ENCODE measurements at places on chromosomes 5 and 9.

- no peak for DNase-seq
Observed at GRCh38 chr5:21681911-21682310, 1171.2 kb downstream of the CDH12 start.

DNA sequence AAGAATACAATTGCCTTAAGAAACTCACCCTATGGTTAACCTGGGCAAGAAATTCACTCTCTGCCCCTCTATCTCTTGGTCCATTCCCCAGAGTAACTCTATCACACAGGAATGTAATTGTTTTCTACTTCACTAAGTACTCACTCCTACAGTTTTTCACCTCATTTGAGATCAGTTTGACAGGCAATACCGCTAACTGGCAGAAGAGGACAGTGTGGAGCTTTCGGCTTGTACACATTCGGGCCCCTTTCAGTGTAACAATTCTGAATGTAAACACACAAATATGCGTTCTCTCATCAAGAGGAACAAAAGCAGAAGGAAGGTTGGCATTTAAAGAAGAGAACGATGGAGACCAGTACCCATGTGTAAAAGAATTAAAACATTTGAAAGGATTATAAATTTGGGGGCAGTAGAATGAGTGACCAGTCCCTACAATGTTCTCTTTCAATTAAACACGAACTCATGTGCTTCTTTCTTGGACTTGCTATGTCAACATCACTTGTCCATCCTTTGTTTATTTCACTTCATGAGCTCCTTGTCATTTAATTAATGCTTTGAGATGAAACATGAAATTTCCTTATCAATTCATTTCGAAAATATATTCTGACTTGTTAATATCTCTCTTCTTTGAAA, 188.5 kb upstream of the GRAMD2B start:
- DNase-seq, result no peak

- no peak for DNase-seq
Observed at GRCh38 chr9:82784589-82784988, 278.4 kb downstream of the RASEF start.

GRCh38 chr9:123138163-123138562, 104.7 kb downstream of the GPR21 start:
- DNase-seq, result no peak

GRCh38 chr5:103490030-103490739, 72.4 kb downstream of the NUDT12 start:
- no peak for DNase-seq

- no peak for DNase-seq
Observed at GRCh38 chr9:123925161-123925560, 4.8 kb downstream of the DENND1A start.

- no peak for DNase-seq
Observed at GRCh38 chr5:146698651-146699050, 179.9 kb downstream of the PPP2R2B start.

DNA sequence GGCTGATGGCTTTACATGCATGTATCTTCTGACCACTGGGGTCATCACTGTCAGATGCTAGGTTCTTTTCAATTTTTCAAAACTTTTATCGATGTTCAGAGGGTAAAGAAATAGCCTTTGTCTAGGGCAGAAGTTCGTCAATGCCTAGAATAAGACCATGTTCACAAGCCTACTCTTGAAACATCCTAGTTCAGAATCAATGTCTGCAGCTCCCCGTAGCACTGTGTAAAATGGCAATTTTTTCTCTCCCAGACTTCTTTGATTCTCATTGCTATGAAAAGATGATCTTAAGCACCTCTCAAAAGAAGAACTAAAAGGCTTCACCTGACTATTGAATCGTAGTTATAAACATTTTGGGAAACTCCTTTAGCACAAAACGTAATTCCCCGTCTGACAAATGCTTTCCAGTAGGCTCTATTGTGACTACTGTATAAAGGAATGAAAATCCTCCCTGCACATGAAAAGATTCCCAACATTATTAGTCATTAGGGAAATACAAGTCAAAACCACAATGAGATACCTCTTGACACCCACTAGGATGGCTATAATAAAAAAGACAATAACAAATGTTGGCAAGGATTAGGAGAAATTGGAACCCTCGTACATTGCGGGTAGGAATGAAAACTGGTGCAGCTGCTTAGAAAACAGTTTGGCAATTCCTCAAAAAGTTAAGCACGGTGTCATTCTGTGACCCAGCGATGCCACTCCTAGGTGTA, 263.5 kb downstream of the ARHGAP26 start:
- DNase-seq, result no peak

DNA sequence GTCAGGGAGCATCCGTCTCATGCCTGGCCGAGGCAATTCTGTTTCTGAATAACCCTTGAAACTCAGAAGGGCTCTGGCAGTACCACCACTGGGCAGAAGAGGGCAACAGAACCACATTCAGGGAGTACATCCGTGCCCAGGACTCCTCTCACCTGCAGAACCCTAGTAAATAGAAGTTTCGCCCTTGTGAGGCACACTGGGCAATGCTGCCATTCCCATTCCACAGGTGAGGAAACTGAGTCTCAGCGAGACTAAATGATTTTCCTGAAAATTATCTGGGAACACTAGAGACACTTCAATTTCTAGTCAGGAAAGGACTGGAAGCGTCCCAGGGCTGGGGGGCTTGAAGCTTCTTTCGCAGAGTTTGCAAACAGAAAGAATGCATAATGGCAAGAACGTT, 74.7 kb downstream of the FGF1 start:
- peak; percentile 51 for DNase-seq

- no peak for DNase-seq
Observed at GRCh38 chr5:171999877-172000276, 6.6 kb downstream of the FBXW11 start.

DNA sequence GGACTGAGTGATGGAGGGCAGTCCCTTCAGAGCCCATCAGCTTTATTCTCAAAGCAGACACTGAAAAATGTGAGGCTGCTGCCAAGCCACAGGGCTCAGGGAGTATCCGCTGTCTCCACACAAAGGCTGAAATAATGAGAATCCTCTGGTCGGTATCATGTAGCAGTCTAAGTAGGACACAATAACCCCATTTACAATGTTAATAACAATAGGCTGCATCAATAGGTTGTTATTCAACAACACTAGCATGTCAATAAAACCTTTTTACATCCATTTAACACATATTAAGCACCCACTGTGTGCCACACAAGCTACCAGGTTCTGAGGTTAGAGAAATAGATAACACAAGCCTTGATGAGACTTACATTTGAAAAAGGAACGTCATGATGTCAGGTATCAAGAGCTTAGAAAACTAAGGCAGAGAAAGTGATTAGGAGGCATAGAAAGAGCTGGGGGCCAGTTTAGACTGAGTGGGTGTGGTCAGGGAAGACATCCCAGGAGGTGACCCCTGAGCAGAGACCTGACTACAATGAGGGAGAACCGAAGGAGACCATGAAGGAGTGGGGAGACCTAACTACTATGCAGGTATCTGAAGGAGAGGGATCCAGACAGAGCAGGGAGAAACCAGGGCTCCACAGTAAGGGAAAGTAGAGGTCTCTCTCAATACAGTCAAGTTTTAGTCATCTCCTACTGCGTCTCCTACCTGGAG, 140.1 kb upstream of the GRIA1 start:
- no peak for DNase-seq

DNA sequence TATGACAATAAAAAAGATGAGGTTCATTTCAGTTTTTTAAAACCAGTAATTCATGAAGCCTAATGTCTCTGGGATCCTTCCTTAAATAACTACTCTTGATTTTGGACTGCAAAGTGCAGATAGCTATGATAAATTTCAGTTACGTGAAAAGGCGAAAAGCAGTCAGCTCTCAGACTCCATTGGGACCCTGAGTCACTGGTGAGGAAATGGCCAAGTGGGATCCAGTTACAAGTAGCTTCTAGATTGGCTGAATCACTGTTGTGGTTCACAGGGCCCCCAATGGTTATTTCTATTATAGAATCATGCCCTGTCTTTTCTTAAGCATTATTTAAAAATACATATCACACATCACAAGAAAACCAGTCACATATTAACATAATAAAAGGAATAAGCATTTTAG, 31.1 kb upstream of the PPP3R2 start:
- no peak for DNase-seq

GRCh38 chr5:159331093-159331973, 1.0 kb upstream of the IL12B start:
- peak; percentile 79 for DNase-seq

- no peak for DNase-seq
Observed at GRCh38 chr9:132970324-132971062, 8.0 kb upstream of the GFI1B start.

GRCh38 chr9:21432672-21433425, 7.4 kb upstream of the IFNA1 start:
- DNase-seq, result no peak

- DNase-seq, result no peak
Observed at GRCh38 chr5:54404568-54404967, 50.9 kb upstream of the HSPB3 start.

DNA sequence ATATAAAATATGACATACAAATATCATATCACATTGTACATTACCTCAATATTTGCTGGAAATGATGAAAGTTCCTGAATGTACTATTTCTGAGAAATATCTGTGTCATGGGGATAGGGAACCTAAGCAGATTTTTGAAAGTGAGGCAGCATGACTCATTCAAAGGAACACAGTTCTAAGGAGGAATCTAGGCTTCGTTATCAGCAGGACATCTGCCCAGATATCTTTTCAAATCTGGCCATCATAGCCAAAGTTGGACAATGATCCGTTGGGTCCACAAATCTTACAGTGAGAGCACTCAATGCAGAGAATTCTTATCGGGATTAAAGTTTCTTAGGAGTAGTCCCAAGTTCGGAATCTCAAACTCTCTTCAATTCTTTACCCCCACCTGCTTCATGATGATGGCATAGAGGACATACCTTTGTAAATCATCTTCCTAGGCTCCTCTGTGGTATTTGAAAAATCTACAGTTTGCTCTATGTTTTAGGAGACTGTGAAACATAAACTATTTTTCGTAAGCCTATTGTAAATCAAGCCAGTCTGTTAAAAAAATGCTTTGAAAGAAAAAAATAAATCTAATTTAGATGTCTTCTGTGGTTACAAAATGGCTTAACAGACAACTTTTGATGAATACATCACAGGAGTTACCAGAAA, 29.4 kb upstream of the ALDH1A1 start:
- no peak for DNase-seq

GRCh38 chr5:174177976-174178605, 132.6 kb downstream of the NSG2 start:
- DNase-seq, result no peak

GRCh38 chr5:128290152-128290858, 206.7 kb downstream of the SLC12A2 start:
- no peak for DNase-seq

DNA sequence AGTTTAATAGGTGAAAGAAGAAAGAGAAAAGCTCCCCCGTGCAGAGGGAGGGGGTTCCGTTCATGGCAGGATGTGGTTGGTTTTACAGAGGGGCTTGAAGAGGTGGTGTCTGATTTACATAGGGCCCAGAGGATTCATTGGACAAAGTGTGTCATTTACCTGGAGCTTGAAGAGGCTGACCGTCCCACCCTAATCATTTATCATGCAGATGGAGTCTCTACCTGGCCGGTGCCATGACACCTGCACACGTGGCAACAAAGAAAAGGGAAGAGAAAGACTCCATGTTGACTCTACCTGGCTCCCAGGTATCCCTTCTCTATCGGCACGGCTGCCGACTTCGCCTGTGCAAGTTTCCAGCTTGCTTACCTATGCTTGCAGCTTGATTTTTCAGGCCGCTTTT, 35.3 kb upstream of the PRRC2B start:
- DNase-seq, result no peak
